ENCODE measurements at places on chromosomes 7 and 10.
A peak's percentile ranks its signal among the peaks of the same experiment; 100 is the strongest.

DNA sequence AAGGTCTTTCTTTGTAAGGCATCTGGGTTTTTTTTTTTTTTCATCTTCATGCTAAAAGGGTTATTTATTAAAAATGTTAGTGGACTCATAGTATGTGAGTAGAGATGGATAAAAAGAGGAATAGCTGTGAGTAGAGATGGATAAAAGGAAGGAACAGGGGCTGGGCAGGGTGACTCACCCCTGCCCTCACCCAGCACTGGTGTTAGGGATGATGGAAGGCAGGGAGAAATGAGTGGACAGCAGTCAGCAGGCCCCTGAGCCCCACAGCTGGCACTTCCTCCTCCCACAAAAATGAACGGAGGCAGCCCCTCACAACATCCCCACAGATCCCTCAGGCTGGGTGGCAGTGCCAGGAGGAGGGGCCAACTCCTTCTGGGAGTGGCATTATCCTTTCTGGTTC lies 39.3 kb downstream of the ANTXRL start:
- DNase-seq = no peak

- DNase-seq = no peak
Measured at GRCh38 chr7:105887569-105888189, 11.3 kb upstream of the ATXN7L1 start.

DNA sequence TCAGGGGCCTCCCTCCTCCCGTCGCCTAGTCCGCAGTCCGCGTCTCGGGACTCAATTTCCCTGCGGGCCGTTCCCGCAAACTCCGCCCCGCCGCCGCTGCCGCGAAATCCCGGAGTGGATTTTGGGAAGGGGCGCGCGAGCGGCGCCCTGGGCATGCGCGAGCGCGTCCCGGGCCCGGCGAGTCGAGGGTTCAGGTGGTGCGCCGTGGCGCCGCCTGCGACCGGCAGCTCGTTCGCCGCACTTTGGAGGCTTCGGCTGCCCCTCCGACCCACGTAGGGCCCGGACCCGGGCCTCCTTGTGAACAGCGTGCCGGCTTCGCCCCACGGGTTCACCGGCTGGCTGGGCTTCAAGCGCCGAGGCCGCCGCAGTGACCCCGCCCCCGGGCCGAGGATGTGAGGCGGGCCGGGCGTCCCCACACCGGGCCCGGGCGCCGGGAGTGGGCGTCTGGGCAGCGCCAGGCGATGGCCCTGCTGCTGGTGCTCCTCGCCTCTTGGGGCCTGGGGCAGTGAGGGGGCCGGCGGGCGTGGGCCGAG lies at the start of gene PLEKHA8:
TSS of gene PLEKHA8 (plus strand) at position 197 of the 533 bp plus-strand sequence. CDS start 351 bp downstream, outside the sequence.
- DNase-seq = peak; percentile 94

GRCh38 chr7:157579425-157579824 lies 242.6 kb downstream of the DNAJB6 start:
- DNase-seq = no peak

DNA sequence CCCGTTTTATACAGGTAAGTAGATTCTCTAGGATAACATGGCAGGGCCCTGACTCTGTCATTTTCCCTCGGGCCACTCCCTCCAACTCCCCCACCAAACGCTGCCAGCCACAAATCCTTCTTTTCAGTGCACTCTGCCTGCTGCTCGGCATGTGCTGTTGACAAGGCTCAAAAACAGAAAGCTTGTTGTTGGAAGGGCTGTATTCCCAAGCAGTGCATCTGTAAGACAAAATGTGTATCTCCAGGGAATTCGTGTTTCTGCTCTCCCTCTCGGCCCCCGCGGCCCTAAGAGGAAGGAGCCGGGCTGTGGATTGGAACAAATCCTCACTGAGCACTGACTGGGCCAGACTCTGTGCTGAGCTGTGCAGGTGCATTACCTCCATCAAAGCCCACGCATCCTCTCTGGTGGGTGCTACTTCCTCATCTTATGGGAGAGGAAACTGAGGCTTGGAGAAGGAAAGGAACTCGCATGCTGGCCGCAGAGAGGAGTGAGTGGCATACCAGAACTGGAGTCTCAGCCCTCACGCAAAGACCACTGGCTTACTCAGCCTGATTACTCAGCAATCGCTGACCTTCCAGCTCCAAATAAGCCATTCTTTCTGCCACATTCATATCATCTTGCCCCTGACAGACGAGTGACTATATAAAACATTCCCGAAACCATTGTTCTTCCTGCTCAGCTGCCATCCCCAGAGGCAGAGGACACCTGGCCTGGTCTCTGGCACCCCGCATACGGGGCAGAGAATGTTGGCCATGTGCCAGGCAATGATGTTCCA lies 33.5 kb upstream of the ENO4 start:
- no peak for DNase-seq

- peak; percentile 35 for DNase-seq
Measured at GRCh38 chr10:43204042-43204942, 62.6 kb downstream of the RASGEF1A start.

GRCh38 chr10:126209451-126209850 lies 178.8 kb downstream of the ADAM12 start:
- no peak for DNase-seq

- DNase-seq = no peak
Measured at GRCh38 chr10:75260990-75261389, 25.2 kb upstream of the COMTD1 start.

DNA sequence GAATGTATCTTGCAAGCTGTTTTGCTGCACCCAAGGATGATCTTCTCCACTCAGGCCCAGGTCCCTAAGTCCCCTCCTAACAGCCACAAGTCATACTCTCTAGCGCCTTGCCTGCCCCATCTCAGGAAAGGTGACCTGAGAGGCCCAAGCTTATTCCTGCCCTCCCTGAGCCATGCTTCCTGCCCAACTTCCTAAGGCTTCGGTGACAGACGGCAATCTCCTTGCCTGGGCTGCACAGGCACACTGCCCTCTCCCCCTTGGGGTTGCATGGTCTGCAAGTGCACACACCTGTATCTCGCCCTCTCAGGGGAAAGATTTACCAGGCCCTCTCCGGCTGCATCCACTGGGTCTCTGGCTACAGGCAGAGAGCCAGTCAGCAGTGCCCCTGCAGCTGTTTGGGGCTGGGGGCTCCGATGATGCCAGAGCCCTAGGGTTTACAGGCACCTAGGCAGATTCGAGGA lies 771 bp upstream of the ADIRF start:
- no peak for DNase-seq

GRCh38 chr7:129146237-129146979 lies 1.9 kb downstream of the TSPAN33 start:
- no peak for DNase-seq

GRCh38 chr10:56728349-56728748 lies 367.3 kb upstream of the ZWINT start:
- no peak for DNase-seq

DNA sequence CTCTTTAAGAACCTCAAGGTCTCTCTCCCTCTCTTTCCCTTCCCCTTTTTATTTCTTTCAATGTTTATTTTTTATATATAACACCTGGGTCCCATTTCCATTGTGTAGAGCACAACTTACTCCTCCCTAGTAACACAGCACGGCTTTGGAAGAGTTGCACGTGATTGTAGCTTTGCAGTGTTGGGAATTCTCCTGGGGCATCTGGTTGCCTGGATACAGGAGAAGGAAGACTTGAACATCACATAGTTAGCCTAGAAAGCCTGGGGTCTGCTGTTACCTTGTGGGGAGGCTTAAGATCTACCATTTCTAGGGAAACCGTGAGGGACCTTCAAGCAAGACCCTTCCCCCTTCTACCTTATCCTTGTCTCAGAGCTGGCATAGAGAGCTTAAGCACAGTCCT lies 41.1 kb upstream of the NFKB2 start:
- DNase-seq = no peak

DNA sequence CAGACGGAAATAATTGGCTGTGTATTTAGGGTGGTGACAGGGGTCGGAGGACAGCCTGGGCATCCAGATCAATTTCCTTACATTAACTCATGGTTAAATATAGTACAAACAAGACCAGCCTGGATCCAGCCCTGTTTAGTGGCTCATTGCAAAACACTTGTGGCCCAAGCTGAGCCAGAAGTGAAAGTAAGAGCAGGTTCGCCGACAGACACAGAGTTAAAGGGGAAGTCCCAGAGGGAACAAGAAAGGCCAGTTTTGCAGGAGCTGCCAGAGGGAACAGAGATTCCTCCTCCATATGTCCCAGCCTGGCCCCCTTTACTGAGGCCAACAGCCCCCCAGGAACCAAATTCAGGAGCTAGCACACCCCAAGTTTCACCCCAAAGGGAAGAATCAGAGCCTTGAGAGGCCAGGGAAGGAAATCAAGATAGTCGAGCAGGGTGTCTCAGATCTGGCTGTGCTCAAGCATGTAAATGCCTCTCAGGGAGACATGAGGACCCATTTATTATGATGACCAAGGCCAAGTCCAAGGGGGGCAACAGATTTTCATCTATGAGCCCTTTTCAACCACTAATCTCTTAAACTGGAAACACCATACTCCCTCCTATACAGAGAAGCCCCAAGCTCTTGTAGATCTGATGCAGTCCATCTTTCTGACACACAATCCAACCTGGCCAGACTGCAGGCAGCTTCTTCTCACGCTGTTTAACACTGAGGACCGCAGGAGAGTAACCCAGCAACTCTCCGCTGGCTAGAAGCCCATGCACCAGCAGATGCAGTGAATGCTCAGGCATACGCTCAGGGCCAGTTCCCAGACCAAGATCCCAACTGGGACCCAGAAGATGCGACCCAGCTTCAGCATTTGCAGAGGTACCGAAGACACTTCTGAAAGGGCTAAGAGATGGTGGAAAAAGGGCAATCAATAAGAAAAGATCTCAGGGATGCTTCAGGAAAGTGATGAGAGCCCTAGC lies 15.9 kb upstream of the ADCK2 start:
- peak; percentile 70 for DNase-seq

All from left lobe of liver (tissue), 2 donors.